ENCODE measurements at places on chromosomes 2 and 18.

DNA sequence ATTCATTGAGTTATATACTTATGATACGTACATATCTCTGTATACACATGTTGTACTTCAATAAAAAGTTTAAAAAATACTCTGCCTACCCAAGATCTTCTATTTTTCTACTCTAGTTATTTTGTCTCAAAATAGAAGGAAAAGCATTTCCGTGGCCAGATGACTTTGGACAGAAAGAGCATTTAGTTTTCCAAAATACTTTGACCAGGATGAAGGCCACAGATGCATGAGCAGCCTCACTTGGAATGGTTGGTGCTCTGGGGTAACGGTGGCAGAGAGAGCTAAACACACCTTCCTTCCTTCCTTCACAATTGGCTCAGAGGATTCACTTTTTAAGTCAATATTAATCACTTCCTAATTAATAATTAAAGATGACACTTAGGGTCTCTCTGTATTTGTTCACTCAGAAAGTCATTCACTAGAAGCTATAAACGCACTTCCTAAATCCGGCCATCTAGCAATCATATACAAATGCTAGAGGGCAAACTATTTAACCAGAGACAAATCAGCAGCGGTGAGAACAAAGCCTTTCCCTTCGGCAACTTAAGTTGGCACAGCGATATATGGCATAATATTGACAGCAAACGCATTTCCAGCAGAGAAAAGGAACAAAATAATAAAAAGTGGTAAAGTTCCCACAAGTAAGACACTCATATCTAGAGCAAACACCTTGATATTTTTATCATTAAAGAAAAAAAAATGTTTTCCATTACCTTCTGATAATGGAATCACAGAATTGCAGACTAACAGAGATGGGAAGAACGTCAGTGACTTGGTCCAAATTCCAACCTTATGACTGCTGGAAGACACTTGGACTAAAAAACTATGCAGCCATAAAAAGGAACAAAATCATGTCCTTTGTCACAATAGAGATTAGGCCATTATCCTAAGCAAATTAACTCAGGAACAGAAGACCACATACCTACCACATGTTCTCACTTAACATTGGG, 55.9 kb upstream of the NARS1 start:
- no peak for DNase-seq

GRCh38 chr2:11456251-11456650, 9.7 kb downstream of the E2F6 start:
- DNase-seq, result no peak

- DNase-seq, result no peak
Measured at GRCh38 chr2:104474716-104475115, 379.2 kb upstream of the POU3F3 start.

DNA sequence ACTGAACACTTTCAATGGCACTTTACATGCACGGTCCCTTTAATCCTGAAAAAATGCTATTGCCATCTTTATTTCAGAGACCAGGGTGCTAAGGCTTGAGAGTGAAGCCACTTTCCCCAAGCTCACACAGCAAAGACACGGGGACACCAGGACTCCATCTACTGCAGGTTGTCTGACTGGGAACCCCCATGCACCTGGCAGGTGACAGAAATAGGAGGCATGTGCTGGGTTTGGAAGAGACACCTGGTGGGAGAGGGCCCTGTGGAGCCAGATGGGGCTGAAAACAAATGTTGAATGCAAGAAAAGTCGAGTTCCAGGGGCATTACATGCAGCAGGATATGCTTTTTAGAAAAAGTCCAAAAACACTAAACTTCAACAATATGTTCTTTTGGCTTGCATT, 5.2 kb upstream of the EHD3 start:
- DNase-seq, result no peak

GRCh38 chr2:112916145-112916571, 5.2 kb downstream of the IL37 start:
- DNase-seq, result no peak

DNA sequence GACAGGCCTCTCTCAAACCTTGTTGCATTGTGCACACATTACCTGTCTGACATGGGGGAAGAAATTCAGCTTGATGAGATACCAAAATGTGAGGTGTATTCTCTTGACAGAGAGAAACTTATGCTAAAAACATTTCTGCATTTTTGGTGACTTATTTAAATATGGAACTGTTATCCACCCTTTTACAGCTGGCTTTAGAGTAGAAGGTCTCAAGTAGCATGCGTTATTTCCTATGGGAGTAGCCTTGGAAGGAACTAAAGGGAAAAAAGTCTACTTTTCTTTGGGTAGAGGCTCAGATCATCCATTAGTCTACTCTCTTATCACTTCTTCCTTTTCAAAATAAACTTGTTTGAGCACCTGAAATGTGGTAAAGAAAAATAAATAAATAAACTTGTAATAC, 56.5 kb upstream of the TWSG1 start:
- no peak for DNase-seq

DNA sequence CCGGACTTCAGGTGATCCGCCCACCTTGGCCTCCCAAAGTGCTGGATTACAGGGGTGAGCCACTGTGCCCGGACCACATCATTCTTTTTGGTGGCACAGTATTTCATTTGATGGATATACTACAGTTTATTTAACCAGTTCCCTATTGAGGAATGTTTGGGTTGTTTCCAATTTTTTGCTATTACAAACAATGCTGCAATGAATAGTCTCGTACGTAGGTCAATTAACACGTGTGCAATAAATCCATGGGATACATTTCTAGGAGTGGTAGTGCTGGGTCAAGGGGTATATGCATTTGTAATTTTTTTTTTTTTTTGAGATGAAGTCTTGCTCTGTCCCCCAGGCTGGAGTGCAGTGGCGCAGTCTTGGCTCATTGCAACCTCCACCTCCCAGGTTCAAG, 28.4 kb upstream of the XPO1 start:
- DNase-seq, result no peak

DNA sequence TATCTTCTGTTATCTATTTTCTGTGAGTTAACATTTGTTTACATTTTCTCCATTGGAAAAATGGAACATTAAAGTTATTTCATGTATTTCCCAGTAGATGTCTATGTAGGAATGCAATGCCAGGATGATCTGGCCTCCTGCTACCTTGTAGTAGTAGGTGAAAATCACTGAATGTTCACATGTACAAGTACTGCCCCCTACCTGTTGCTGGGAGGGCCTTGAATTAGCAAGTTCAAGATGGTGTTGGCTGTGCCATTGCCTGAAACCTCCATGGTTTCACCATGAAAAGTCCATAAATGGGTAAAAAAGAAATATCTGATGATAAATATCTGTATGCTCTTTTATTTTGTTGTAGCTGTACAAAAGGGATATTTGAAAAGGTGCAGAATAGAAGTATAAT, 30.7 kb downstream of the XRCC5 start:
- peak; percentile 24 for DNase-seq

GRCh38 chr2:144512891-144513351, 7.0 kb downstream of the ZEB2 start:
- no peak for DNase-seq

GRCh38 chr2:178630581-178630980, 150.3 kb downstream of the PLEKHA3 start:
- DNase-seq, result no peak

GRCh38 chr2:161245261-161245553, 63.0 kb upstream of the PSMD14 start:
- DNase-seq, result no peak

DNA sequence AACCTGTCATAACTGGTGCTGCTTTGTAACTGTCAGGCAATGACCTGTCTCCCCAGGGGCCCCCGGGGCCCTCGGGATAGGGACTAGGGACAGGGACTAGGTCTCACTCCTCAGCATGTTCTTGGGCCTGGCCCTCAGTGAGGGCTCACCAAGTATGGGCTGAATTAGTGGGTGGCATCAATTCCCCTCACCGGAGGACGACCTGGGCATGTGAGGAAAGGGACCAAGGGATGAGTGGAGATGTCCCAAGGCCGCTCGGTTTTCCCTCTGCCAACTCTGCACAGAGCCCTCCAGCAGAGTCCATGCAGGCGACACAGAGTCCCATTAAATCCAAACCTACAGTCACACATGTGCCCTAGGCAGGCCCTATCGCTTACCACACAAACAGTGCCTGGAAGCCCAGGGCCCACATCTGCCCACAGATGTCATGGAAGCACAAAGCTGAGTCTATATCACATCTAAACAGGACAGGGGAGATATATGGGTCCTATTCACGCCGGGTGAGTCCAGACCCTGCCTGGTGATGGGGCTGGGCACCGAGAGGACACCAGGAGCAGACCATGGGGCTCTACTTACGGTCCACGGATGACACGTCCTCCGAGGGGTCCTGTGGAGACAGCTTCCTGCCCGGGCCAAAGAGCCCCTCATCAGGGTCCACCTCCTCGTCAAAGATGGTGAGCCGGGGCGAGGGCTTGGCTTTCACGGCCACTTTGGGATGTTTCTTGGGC, 26.6 kb downstream of the HS1BP3 start:
- no peak for DNase-seq

DNA sequence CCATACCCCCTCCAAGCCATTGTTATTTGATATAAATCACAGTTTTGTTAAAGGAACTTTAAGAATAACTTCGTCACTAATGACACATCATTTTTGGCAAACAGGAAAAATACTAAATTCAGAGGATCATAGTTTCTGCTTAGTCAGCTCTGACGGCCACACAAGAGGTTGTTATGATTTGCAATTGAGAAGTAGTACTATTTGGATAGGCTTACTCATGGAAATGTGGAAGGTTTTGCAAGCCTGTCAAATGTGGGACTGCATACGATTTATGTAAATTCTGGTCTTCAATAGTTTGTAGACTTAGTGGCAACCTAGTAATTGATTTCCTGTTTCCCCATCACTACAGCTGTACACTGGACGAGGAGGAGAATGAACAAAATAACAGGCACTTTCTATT, 108.1 kb downstream of the ARHGEF33 start:
- no peak for DNase-seq

Data from colonic mucosa (tissue), 4 donors.